ENCODE measurements at places on chromosomes 4 and X. TPM values are rescaled to one million over a fixed set of nuclear protein-coding genes. Genes with fewer than 3 reads are reported as not detected.

GRCh38 chr4:40956721-40957255, 207.0 kb downstream of the NSUN7 start:
- no peak for DNase-seq

COL25A1 gene
- not detected for total RNA-seq

CFAP99 gene
- not detected for total RNA-seq

SPANXD gene
- not detected for total RNA-seq

RRH gene
- 0.27 TPM for total RNA-seq

OTUD5 gene
- total RNA-seq, result 65.2 TPM

Data from activated T-cell treated with anti-CD3 and anti-CD28 coated beads, Interleukin-2, amount 50 U/mL, for 4 hours (primary cell).